ENCODE measurements at places on chromosomes 4 and X. TPM values are rescaled to one million over a fixed set of nuclear protein-coding genes. Genes with fewer than 3 reads are reported as not detected.

Gene SLC9A7
- total RNA-seq, result 5.4 TPM

DNA sequence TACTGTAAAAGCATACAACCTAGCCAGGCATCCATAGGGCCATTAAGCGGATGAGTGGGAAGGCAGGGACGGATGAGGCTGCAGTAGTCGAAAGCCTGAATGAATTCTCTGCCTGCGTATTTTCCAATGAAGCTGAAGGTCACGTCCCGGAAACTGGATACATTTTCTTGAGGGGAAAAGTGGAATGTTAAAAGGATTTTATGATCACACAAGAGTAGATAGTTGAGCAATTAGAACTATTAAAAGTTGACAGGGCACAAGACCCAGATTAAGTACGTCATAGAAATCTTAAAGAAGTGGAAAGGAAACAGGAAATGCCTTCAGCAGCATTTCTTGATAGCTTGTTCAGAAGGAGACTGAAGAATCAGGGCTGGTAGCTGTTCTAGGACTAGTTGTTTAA lies 98.3 kb upstream of the CXXC4 start:
- no peak for DNase-seq

DNA sequence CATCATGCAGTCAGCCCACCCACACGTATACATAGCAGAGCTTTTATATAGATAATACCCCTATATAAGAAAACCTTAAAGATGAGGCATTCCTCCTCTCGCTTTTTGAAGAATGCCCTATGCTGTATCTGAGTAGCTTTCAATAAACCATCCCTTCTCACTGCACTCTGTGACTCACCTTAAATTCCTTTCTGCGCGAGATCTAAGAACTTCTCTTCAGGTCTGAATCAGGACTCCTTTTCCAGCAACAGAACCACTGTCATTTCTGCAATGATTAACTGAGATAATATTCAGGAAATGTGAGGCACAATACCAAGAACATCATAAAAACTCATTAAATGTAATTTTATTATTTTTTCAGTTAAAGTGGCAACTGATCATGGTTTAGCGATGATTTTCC lies 76.4 kb upstream of the DCLK2 start:
- no peak for DNase-seq

- DNase-seq, result no peak
These were observed 155.0 kb upstream of the MAP3K15 start for GRCh38 chrX:19670321-19670750.

Gene PFKFB1
- 0.25 TPM for total RNA-seq

- no peak for DNase-seq
These were observed 6.2 kb downstream of the ARFIP1 start for GRCh38 chr4:152785639-152786615.

DNA sequence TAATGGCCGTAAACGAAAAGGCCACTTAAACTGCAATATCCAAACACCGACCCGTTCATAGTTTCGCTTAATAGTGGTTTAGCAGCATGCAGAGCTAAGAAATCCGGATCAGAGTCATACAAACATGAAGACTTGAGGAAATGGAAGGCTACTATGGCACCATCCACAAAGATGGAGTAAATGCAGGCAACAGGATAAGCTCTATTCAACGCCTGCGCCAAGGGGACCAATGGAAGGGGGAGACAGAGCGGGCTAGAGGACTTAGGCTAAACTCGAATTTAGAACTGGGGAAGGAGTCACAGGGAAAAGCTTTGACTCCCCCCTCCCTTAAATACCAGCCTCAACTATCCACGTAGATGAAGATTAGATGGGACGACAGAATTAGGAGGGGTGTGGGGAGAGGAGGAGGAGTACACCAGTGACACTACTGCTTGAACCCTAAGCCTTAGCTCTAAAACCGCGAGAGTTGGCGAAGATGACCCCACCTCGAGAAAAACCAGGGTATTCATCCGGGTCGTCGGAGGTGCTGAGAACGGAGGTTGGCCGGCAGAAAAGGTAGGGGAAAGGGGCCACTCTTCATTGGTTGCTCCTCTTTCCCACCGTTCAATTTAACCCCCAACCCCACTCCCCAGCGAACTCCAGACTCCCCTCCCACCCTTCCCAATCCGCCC lies 3.5 kb downstream of the HUWE1 start:
- no peak for DNase-seq

GRCh38 chr4:159871141-159871540 lies 768.3 kb downstream of the RAPGEF2 start:
- DNase-seq, result no peak

DNA sequence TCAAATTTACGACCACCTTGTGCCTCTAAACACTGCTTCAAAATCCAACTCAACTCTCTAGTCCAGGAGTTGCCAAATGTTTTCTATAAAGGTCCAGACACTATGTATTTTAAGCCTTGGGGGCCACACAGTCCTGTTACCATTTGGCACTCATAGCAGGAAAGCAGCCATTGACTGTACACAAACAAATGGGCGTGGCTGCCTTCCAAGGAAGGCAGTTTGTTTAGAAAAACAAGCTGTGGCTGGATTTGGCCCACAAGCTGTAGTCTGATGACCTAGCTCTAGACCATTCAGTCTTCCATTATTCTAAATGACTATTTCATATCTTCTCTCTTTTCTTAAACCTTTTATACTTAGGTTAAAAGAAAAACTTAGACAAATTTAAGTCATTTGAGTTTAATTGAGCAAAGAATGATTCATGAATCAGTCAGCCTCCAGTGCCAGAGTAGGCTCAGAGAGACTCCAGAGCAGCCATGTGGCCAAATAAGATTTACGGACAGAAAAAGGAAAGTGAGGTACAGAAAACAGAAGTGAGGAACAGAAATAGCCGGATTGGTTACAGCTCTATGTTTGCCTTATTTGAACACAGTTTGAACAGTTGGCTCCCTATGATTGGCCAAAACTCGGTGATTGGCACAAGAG lies 825.8 kb upstream of the LCORL start:
- no peak for DNase-seq

Gene HGFAC
- 0.28 TPM for total RNA-seq

Gene SLIT2
- 41.3 TPM for total RNA-seq

Gene TMPRSS11A
- total RNA-seq, result not detected

DNA sequence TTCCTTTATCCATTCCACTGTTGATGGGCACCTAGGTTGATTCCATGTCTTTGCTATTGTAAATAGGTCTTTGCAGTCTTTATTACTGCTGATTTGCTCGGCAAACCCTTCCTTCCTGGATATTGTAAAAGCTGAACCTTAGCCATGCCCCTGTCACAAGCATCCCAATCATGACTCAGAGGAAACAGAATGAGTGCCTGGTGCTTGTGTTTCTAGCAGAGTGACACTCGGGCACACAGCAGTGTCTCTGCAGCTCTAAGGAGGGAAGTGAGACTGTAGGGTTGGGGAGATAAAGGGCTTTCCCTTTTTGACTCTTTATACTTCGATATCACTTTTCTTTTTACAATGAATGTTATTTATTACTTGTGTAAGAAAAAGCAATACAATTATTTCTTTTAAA lies 83.3 kb downstream of the AKAP4 start:
- no peak for DNase-seq

Gene CRMP1
- total RNA-seq, result 59.5 TPM

DNA sequence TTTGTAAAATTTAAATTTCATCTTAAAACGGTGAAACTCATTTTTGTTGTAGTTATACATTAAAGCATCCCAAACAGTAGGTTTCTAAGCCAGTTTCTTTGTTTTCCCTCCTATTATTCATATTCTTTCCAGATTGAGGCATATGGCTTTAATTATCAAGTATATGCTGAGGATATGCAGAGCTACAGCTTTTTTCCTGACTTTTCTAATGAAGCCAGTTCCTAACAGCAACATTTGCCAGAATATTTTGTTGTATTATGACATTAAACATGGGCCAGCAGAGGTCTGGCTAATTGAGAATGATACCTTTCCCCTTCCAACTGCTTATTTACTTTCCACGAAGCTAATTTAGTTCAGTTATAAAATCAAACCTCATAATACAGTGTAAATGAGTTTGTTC lies 75.3 kb downstream of the SLIT2 start:
- DNase-seq, result no peak
